Stimulated activated CD4-positive, alpha-beta T cell treated with anti-CD3 and anti-CD28 coated beads, Interleukin-4, amount 100 ng/mL, for 48 hours (primary cell): ENCODE measurements at places on chromosomes 4 and X.

- no peak for DNase-seq
Measured at GRCh38 chr4:9812501-9813340, 31.3 kb downstream of the DRD5 start.

DNA sequence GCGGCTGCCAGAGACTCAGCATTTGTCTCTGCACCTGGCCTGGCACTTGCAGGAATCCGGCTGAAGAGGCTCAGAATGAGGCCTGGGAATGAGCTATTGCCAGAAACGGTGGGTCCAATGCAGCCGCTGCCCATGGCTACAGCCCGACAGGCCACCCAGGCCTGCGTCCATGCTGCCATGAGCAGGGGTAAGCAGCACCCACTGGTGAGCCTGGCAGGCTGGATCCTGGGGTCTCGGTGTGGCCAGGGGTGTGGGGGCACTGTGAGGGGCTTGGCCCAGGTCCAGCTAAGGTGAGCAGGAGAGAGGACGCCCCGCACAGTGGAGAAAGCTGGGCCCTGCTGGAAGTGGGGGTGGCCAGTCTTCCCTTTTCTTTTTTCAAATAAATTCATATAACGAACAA lies 60.3 kb upstream of the MXD4 start:
- DNase-seq = no peak

DNA sequence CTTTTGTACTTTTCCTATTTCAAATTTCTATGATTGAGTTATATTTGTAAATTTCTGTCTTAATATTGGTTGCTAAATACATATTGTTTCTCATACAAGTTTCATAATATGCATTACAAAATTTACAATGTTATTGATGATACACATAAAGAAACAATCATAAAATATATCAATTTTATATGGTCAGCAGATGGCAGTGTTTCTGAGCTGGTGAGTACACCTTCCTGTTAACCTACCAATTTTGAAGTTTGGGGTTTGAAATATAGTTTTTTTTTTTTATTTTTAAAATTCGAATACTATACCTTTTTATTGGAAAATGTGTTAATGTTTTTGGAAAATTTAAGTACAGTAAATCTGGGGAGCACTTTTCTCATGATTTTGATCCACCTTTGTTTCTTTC lies 1953.1 kb upstream of the ADGRL3 start:
- DNase-seq = no peak

DNA sequence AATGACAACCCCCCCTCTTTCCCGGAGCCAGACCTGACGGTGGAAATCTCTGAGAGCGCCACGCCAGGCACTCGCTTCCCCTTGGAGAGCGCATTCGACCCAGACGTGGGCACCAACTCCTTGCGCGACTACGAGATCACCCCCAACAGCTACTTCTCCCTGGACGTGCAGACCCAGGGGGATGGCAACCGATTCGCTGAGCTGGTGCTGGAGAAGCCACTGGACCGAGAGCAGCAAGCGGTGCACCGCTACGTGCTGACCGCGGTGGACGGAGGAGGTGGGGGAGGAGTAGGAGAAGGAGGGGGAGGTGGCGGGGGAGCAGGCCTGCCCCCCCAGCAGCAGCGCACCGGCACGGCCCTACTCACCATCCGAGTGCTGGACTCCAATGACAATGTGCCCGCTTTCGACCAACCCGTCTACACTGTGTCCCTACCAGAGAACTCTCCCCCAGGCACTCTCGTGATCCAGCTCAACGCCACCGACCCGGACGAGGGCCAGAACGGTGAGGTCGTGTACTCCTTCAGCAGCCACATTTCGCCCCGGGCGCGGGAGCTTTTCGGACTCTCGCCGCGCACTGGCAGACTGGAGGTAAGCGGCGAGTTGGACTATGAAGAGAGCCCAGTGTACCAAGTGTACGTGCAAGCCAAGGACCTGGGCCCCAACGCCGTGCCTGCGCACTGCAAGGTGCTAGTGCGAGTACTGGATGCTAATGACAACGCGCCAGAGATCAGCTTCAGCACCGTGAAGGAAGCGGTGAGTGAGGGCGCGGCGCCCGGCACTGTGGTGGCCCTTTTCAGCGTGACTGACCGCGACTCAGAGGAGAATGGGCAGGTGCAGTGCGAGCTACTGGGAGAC lies 1.6 kb downstream of the PCDH10 start:
- DNase-seq = no peak

- DNase-seq = no peak
Measured at GRCh38 chr4:78235800-78236199, 178.7 kb downstream of the FRAS1 start.

DNA sequence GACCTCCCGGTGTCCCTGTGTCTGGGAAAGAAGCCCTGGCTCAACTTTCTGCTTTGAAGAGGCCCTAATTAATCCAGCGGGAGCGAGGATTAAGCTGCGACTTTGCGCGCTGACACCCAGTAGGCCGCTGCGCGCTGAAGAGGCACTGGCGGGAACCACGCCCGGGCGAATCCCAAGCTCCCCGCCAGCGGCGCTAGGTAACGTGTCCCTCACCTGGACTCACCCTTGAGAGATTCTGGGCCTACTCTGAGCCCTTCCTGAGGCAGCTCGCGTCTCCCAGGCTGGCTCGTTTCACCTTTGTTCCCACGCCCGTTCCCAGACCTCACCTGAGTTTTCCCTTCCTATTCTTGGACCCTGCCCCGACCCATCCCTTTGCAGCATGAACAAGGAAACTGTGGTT lies 616 bp upstream of the KLHL34 start:
- DNase-seq = no peak

DNA sequence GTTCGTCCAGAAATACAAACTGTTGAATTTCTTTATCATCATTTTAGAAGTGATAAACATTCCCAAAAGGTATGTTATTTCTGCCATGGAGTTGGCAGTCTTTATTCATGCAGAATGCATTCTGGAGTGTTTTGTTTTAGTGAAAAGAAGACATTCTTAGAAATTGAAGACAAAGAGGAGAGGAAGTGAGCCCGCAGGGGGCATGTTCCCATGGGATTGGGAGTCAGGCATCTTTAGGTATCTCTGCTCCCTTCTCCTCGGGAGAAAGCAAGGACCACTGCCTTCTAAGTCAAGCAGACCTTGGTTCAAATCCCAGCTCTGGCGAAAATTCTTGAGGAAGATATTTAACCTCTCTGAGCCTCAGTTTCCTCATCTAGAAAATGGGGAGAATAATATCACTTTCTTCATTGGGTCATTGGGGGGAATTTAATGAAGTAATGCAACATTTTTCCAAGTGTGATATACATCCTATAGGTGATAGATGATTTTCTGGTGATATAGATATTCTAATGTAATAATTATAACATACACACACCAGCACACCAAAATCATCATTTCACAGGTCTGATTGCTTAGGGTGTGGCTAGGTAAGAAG lies 26.5 kb upstream of the CHRNA9 start:
- DNase-seq = no peak

DNA sequence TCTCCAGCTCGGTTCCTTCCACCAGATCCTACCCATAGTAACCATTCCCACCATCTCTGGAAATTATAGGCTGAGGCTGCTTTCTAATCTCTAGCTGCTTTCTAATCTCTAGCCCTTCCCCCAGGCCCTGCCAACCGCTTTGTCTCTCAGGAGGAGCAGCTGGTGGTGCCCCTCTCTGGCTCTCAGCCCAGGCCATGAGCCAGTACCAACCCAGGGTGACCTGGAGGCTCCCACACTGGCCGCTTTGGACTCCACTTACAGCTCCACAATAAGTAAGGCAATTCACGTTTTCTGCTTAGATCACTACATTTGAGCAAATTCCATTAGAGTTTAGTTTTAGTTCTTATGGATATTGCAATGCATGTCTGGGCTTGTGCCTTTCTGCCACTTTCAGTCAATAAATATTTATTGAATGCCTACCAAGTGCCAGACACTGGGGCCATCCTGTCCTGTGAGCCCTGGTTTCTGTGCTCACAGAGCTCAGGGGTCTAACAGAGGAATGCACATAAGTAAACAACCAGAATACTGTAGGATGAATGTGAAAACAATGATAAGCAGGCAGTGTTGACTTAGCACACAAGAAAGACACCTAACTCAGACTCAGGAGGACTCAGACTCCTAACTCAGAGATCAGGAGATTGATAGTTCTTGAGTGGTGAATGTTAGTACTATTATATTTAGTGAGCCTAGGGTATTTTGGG lies 38.9 kb downstream of the SMC1A start:
- DNase-seq = no peak

DNA sequence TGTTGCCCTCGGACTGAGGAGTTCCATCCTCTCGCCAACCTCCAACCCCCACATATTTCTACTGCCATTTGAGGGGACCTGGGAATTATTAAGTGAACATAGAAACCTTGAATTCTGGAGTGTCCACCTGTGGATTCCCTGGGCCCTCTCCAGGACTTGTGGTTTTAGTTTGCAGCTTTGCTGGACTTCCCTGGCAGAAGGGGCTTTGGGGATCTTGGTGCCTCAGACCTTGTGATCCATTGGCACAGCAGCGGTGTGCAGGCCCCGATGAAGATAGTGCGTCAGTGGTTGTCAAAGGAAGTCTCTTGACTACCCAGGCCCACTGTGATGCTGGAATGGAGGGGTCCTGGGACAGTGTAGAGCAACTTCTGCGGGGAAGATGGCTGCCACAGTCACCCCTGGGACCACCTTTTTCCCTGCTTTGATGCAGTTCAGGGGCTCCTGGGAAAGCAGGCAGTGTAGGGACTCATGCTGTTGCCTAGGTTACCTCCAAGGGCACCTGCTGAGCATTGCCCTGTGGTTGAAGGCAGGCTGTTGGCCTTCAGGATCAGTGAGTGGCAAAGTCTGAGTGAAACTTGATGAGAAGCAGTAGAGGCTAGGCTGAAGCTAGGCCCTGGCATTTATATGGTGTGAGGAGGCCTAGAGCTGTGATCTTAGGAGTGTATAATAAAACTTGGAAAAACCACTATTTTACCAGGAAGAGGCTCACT lies 2.2 kb downstream of the SLC16A2 start:
- DNase-seq = no peak

DNA sequence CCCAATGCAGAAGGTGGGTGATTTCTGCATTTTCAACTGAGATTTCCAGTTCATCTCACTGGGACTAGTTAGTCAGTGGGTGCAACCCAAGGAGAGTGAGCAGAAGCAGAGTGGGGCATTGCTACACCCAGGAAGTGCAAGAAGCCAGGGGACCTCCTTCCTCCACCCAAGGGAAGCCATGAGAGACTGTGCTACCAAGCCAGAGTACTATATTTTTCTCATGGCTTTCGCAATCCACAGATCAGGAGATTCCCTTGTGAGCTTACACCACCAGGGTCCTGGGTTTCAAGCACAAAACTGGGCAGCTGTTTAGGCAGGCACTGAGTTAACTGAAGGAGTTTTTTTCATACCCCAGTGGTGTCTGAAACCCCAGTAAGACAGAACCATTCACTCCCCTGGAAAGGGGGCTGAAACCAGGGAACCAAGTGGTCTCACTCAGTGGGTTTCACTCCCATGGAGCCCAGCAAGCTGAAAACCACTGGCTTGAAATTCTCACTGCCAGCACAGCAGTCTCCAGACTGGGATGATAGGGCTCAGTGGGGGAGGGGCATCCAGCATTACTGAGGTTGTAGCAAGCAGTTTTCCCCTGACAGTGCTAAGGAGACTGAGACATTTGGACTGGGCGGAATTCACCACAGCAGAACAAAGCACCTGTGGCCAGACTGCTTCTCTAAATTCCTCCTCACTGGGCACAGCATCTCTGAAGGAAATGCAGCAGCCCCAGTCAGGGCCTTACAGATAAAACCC lies 903.4 kb downstream of the TECRL start:
- no peak for DNase-seq

DNA sequence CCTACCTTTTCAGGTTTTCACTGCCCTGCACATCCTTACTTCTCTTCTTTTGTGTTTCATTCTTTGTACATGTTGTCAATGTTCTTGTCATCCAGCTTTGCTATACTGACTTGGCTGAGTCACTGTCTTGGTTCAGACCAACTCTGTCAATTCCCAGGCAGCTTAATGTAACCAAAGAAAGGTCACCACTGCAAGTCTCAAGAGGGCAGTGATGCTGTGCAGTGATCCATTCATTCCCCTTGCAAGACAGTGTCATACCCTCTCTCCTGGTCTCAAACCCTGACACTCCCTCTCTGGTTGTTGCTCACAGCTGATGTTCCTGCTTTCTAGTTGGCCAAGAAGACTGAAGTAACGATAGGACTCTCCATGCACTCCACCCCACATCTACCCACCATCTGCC lies 17.5 kb downstream of the RAB39B start:
- no peak for DNase-seq

- DNase-seq = no peak
Measured at GRCh38 chr4:154516318-154517029, 24.9 kb upstream of the DCHS2 start.
